8988T (cell line): ENCODE measurements at places on chromosomes 1 and 21.
A peak's percentile ranks its signal among the peaks of the same experiment; 100 is the strongest.

DNA sequence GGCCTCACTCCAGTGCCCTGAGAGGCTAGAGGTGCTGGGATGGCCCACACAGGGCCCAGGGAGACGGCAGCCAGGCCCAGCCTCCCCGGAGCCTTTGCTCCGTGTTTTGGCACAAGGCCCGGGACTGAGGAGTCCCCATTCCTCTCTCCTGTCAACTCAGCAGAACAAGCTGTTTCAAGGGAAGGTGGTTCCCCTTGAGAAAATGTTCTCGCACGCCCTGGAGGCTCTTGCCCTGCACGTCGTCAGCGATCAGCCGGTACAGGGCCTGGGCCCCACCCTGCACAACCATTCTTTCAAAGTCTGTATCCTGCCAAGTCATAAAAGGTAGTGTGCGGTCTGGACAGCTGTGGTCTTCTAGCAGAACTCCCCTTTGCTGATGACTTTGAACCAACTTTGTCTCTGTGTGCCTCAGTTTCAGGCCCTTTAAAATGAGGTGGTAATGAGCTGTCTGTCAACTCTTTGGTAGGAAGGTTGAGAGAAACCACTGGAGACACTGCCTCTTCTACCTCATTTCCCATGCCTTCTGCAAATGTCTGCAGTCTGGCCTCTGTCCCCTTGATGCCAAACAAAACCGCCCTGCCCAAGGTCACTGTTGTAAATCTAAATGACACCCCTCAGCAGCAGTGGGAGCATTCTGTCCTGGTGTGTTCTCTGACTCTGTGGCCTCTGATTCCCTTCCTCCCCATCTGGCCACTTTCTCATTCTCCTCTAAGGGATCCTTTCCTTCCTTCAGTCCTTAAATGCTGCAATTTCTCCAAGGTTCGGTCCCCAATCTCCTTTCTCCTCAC is 138.6 kb upstream of the JUN start:
- DNase-seq = no peak

DNA sequence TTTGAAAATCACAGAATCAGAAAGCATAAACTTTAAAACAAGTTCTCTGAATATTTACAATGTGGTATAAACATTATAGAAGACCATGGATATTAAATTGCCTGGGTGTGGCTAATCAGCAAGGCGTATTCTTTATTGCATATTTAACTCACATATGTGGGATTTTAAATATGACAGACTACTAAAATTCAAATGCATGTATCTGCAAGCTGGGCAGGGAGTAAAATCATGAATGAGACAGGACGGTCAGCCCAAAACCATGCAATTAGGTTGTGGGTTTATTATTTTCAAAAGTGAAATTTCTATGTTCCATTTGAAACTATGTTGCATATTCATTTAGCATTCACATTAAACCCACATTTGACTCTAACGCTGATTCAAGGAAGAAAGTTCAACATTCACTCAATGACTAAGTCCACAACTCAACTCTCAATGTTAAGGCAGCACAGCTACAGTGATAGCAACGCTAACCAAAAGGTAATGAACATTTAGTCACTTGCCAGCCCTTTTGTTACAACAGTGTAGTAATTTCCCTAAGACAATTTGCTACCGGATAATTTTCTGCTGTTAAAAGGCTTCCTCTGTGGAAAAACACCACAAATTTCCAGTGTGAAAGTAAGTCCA is 6.3 kb upstream of the SYNJ1 start:
- DNase-seq = no peak

GRCh38 chr1:32454726-32455125 is 10.1 kb upstream of the ZBTB8B start:
- DNase-seq = no peak

DNA sequence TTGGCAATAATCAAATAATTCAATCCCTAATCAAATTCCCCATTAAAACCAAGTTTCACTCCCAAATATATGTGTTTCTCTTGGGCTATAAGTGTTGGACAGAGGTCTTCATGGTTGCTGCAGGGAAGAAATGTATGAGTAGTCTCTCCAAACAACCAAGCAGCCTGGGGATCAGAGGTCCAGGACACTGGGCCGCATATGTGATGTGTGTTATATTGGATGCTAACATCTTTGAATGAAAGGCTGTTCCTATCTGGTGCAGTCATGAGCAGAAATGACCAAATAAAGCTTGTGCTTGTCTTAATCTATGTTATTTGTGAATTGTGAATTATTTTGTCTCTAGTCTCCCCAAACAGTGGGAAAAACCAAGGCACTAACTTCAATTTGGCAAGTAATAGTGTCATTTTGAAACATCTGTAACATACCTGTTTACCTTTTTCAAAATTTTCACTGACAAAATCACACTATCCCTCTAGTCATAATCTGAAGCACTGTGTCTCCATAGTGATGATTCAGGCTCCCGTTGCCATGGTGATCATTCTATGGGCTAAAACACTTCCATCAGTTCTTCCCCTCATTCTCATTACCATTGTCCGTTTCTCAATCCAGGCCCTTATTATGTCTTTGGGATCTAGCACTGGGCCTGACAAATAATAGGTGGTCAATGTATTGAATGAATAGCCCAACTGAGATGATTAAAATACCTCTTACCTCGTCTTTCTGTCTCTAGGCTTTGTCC is 12.5 kb upstream of the TADA1 start:
- DNase-seq = no peak

- no peak for DNase-seq
These were observed 27.1 kb downstream of the FAM20B start for GRCh38 chr1:179052776-179053175.

- no peak for DNase-seq
These were observed 5.5 kb upstream of the FOXO6 start for GRCh38 chr1:41355761-41356160.

DNA sequence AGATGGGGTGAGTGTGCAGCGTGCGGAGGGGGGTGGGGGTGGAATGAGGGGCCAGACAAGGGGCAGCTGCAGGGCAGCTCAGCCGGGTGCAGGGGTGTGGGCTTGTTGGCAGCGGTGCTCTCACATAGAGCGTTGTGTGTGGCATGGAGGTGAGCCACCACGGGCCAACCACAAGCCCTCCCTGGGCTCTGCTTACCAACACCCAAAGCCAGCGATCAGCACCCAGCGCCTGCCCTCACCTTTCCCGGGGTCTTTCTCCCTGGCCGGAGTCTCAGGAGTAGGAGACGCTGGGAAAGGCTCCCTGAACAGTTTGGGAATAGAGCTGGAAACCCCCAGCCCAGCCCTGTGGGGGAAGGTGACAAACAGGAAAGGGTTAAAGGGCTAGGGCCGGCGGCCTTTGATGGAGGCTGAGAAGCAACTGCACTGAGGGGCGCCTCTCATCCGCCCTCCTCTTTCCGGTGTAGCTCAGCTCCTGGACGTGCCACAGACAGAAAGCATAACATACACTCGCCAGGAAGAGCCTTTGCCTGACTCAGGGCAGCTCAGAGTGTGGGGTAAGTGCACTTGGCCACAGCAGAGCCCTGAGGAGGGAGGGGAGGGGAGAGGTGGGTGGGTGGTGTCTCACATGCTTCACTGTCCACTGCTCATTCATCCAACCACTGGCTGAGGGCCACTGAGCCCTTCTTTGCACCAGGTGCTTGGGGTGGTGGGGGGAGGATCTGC is 577 bp downstream of the IKBKE start:
- peak; percentile 63 for DNase-seq

DNA sequence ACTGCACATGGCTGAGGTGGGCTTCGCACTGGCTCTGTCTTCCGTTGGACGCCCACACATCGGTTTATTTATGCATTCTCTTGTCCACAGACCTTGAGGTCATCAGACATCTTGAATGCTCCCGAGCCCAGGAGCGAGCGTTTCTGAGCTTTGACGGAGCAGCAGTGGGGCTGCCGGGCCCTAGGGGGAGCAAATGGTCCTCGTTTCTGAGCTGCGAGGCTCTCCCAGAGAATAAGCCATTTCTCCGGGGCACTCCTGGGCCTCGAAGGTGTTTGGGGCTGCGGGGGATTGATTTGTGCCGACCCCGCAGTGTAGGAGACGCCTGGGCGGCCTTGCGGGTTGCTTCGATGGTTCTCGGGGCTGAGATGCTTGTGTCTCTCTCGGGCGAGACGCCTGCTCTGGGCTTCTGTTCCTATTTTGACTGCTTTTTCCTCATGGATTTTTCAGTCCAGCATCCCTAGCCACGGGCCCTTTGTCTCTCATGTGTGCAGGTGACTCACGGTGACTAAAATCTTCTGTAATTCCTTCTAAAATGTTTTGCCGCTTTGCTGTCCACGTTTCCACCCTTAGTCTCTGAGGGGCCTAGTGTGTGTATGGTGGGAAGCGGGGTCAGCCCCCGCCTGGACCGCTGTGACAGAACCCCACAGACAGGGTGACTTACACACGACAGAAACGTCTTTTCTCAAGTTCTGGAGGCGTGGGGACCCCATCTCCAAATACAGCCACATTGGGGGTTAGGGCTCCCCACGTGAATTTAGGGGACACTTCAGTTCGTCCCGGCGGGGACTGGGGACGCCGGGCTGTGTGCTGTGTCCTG is 62.1 kb downstream of the FAAP20 start:
- DNase-seq = peak; percentile 75

DNA sequence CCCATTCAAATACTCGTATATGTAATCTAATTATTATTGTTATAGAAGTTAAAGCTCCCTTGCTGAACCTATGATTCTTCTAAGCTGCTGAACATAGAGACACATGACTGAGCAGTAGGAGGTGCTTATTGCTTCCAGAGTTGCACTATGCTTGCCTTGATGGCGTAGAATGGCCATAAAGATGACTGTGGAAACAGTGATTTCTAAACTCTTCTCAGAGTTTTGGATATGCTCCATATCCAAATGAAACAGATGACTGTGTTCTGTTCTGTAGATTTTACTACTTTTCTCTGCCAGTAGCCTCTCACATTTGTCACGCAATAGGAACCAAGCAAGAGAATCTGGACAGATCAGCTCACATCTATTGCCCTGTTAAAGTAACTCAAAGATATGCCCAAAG is 88.1 kb upstream of the CACYBP start:
- DNase-seq = no peak

GRCh38 chr1:86430376-86430775 is 6.4 kb downstream of the CLCA2 start:
- no peak for DNase-seq

DNA sequence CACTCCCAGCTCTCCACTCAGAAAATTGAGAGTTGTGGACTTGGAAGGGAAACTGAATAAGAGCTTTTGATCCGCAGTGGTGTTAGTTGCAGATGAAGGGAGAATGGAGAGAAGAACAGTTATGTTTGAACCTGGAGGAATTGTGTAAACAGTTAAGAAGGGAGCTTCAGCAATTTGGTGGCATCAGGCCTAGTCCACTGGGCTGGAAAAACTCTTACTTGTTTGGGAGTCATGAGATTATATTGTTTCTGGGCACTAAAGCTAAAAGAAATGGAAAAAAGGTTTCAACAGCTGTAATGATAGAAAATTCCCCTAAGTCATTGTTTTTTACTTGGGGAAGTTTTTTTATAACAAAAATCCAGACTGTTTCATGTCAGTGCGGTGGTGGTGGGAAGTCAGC is 256.1 kb upstream of the C1orf87 start:
- DNase-seq = no peak

GRCh38 chr1:51750218-51750617 is 128.3 kb downstream of the NRDC start:
- no peak for DNase-seq

- no peak for DNase-seq
These were observed 57.6 kb downstream of the SIM2 start for GRCh38 chr21:36756527-36756926.

DNA sequence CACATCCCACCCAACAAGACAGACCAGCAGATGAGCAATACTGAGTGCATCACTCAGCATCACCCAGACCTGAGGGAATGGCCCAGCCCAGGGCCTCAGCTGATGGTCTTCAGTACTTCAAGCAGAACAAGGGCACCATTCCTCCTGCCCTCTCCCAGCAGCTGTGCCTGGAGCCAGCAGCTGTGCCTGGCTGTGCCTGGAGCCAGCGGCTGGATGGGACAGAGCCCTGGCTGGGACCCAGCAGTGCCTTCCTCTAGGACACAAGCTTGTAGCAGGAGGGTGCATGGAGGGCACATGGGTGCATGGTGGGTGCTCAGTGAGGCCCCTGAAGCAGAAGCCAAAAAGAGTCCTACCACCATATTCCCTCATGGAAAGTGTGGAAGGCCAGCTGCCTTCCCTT is 583.8 kb downstream of the NPHP4 start:
- DNase-seq = no peak

- DNase-seq = no peak
These were observed 610.0 kb downstream of the PLPP3 start for GRCh38 chr1:55969322-55969721.

- no peak for DNase-seq
These were observed 24.9 kb upstream of the CTBS start for GRCh38 chr1:84598846-84599741.

DNA sequence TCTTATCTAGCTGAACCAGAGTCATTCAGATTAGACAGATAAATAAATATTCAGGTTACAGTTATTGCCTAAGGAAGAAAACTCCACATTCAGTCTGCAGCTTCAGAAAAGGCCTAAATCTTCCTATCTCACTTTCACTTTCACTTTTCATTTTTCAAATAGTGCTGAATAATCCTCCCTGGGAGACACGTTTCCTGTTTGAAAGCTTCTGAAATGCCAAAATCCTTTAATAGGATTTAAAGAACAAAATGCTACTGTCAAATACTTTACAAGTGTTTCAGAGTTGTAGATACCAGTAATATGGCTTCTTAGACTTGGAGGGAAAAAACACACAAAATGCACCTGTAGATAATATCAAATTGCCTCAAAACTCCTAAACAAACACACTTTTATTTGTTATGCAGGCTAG is 3.9 kb downstream of the PSMB2 start:
- no peak for DNase-seq

- DNase-seq = no peak
These were observed 23.2 kb upstream of the BECN2 start for GRCh38 chr1:241934201-241934848.

GRCh38 chr1:172460887-172461315 is 17.0 kb upstream of the PIGC start:
- DNase-seq = no peak

- peak; percentile 35 for DNase-seq
These were observed 843 bp downstream of the DIP2A start for GRCh38 chr21:46459356-46460112.

DNA sequence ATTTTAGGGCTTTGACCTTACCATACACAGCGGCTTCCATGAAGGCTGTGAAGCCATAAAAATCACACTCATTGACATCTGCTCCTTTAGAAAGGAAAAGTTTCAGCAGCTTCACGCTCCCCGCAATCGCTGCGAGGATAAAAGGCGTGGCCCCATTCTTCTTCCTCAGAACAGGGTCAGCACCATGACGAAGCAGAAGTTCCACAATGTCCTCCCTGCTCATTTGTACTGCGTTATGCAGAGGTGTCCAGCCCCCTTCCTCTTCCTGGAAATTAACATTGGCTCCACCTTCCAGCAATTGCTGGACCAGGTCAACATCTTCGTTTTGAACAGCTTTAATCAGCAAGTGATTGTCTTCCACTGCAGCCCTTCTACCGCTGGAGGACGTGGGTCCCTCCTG is 2.7 kb downstream of the RNASEL start:
- no peak for DNase-seq

GRCh38 chr1:119960501-119960900 is 64.2 kb upstream of the ADAM30 start:
- no peak for DNase-seq

DNA sequence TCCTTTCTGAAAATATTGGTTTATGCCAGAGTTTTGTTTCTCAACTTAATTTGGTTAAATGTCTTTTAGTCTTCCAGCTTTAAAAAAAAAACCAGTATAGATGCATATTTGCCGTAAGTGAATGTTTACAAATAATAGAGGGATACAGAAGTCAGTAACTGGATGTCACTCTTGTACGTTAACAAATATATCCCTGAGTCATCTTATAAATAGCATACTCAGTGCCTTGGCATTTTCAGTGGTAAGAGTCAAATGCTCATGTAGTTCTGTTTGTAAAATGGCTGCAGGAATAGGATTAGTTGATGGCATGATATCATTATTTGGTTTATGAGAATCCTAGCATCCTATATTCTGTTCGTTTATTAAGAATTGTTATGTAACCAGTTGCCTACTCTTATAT is 55.4 kb downstream of the SPEN start:
- DNase-seq = no peak
